Posterior vena cava (tissue), 2 donors: ENCODE measurements at places on chromosomes 7 and 10. TPM values are rescaled to one million over a fixed set of nuclear protein-coding genes. Genes with fewer than 3 reads are reported as not detected.

- no peak for DNase-seq
Observed at GRCh38 chr10:14926061-14926470, 27.8 kb downstream of the DCLRE1C start.

GRCh38 chr10:69318106-69318866 lies 40.0 kb downstream of the HK1 start:
- peak; percentile 97 for DNase-seq

- DNase-seq: no peak
Observed at GRCh38 chr7:31925753-31926454, 144.3 kb downstream of the PDE1C start.

- peak; percentile 94 for DNase-seq
Observed at GRCh38 chr7:44257618-44258422, 57.0 kb downstream of the YKT6 start.

GRCh38 chr10:6047847-6048246 lies 14.3 kb downstream of the IL2RA start:
- DNase-seq: no peak

FAM25C gene
- total RNA-seq: not detected

DNA sequence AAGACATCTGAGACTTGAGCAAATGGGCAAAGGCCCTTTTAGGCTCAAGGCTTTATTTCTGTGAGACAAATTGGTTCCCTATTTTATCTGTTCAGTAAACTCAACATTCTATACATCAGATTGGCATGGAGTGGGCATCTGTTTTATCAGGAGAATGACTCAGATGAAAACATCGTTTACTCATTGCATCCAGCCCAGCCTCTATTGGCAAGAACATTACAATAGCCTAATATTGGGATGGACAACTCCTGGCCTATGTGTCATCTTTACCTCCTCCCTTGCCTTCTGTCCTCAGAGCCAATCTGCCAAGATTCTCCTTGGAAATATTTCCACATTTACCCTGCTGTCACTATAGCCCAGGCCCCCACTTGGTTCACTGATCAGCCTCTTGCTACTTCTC lies 5.5 kb upstream of the BLNK start:
- no peak for DNase-seq

SLC16A9 gene
- total RNA-seq: 6.1 TPM

DNA sequence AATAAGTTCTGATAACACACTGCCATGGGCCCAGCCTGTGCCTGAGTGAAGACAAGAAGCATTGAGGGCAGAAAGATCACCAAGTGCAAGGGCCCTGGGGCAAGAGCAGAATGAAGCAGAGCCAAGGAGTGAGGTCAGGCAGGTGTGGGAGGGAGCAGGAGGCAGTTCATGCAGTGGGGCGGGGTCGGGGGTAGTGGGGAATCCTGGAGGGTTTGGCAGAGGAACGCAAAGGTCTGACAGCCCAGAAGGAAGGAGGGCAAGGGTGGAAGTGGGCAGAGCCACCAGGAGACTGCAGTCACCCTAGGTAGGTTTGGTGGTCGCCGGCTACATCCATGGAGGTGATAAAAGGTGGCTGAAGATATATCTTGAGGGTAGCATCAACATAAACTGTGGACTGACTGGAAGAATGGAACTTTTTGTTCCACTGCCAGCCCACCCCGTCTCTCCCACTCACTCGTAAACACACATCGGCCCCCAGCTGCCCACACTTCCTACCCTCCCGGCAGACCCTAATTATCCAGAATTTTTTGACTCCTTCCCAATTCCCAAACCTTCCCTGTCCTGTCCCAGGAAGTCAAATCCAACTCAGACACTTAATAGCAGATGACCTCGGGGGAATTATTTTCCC lies 172.4 kb downstream of the ARHGAP12 start:
- DNase-seq: no peak

- no peak for DNase-seq
Observed at GRCh38 chr7:127819975-127820731, 168.2 kb downstream of the SND1 start.

DNA sequence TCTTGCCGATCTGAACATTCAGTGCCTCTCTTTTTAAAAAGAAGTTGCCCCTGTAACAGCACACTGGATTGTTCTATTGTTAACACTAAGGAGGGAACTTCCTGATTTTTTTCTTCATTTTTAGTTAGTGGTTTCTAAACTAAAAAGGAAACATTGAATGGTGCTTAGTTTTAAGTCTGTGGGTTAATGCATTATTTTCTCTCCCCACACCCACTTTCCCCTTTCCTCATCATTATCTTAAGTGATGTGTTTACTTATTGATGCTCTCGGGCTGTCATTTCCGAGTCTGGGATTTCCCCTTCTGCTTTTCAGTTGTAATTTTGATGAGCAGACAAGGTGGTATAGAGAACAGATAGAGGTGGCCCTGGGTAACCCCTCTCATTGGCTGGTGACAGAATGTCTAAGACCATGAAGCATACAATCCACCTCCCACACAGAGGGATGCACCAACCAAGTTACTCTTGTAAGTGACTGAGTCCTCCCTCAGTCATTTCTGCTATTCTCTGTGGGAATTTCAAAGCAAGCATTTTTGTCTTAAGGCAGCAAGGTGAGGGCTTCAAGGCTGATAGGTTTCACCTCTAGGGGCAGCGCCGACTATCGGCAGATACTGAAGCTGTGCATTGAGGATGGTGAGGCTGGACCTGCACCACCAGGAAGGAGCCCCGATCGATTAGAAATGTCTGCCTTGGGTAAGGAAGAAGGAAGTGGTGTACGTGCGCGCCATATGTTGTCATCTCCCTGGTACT lies 49.5 kb downstream of the CHN2 start:
- no peak for DNase-seq

DYNC1I1 gene
- 15.8 TPM for total RNA-seq

PAPSS2 gene
- total RNA-seq: 46.1 TPM

- DNase-seq: no peak
Observed at GRCh38 chr10:15879663-15880062, 19.4 kb upstream of the MINDY3 start.
